ENCODE measurements at places on chromosomes 2 and 18.

- no peaks in the 10 kb centered on the region for H3K27me3 ChIP-seq
- peaks cover 66% of the 10 kb centered on the region for H3K36me3 ChIP-seq
- H3K4me1 ChIP-seq = no peaks in the 10 kb centered on the region
- no peak overlapping the region for H3K4me3 ChIP-seq
- H3K27ac ChIP-seq = no peak overlapping the region
Measured at GRCh38 chr2:189751080-189751658, 11.4 kb downstream of the OSGEPL1 start.

DNA sequence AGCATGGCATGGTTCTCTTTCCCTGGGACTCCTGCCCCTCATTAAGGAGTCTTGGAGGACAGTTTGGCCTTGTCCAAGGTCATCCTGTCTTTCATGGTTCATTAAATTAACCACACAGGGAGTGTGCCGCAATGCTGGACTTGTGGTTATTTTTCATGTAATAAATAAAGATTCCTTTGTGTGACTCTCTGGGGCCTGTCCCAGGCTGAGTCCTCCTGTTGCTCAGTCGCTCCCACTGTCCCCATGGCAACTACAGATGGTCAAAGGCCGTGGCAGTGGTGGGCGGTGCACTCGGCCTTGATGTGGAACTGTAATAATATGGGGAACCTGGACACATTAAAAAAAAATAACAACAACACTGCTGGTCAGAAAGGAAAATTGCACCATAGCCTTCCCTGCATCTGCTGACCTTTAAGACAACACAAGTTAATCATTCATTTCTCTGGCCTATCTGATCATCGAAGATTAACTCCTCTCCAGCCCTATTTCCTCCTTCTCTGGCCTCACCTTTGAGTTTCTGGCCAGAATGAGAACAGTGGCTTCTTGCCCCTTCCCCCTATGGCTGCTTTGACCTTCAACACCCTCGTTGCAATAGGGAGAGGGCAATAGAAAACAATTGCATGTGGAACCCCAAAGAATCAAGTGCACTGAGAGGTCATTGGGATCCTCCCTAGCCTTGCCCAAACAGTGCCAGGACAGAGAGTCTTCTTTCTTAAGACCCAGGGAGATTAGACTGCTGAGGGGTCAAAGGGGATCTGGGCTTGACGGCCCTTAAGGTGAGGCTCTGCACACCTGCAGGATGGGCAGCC is 44.7 kb downstream of the PSD4 start:
- peak; percentile 43 for DNase-seq
- H3K36me3 ChIP-seq = no peaks in the 10 kb centered on the region
- no peaks in the 10 kb centered on the region for H3K27me3 ChIP-seq
- no peak overlapping the region for H3K4me3 ChIP-seq
- H3K4me1 ChIP-seq = no peaks in the 10 kb centered on the region
- H3K27ac ChIP-seq = no peak overlapping the region

DNA sequence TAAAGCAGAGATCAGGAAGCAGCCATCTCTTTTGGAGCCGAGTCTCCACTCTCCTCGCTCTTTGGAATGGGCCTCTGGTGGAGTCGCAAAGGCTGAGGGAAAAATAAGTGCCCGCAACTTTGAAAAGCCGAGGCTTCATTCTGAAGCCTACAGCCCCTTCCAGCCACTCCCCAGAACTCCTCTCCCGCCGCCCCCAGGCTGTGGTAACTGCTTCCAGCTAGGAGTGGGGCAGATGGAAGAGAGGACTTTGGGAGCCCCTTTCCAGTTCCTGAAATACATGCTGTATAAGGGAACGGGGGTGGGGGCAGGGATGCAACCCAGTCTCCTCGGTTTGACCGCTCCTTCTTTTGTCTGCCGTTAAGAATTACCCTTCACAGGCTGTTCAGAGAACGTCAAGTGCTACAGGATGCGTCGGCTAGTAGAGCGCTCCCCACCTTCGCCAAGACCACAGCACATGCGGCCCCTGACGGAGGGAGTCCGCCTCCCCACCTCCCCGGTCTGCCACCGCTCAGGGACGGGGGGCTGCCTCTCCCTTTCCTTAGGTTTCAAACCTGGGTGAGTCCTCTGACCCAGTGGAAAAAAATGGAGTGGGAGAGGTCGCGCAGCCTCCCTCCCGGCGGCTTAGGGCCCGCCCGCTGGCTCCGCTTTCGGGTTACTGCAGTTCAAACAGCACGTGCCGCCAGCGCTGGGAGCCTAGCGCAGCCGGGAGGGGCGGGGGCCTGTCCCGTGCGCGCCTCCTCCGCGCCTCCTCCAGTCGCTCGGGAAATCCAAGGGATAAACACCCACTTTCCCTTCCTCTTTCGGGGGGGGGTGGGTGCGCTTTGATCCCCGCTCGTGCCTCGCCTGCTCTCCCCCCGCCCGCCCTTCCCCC is 4.9 kb downstream of the CYP26B1 start:
- peaks cover 68% of the 10 kb centered on the region for H3K4me1 ChIP-seq
- no peaks in the 10 kb centered on the region for H3K36me3 ChIP-seq
- H3K27me3 ChIP-seq = peaks cover 30% of the 10 kb centered on the region
- peak; percentile 79 for DNase-seq

DNA sequence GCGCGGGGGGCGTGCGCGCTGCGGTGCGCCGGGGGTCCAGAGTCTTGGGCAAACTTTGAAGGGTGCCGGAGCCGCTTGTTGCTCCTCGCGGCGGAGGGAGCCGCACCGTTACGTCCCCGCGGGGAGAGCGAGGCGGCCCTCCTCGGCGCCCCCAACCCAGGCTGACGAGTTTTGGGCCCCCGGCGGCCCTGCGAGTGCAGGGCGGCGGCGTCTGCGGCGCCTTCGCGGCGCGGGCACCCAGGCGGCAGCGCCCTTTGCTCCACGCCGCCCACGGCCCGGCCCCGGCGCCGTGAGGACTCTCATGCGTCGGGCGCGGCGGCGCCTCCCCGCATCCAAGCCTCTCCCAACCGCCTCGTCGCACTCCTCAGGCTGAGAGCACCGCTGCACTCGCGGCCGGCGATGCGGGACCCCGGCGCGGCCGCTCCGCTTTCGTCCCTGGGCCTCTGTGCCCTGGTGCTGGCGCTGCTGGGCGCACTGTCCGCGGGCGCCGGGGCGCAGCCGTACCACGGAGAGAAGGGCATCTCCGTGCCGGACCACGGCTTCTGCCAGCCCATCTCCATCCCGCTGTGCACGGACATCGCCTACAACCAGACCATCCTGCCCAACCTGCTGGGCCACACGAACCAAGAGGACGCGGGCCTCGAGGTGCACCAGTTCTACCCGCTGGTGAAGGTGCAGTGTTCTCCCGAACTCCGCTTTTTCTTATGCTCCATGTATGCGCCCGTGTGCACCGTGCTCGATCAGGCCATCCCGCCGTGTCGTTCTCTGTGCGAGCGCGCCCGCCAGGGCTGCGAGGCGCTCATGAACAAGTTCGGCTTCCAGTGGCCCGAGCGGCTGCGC is 814 bp downstream of the FZD7 start:
- peaks cover 26% of the 10 kb centered on the region for H3K4me1 ChIP-seq
- peak overlapping the region; percentile 81 for H3K4me3 ChIP-seq
- peak overlapping the region; percentile 99 for H3K27ac ChIP-seq
- DNase-seq = peak; percentile 27

GRCh38 chr18:50231621-50232020 is 34.7 kb downstream of the CFAP53 start:
- H3K36me3 ChIP-seq = no peaks in the 10 kb centered on the region
- H3K27me3 ChIP-seq = no peaks in the 10 kb centered on the region
- H3K4me3 ChIP-seq = no peak overlapping the region
- no peak for DNase-seq

DNA sequence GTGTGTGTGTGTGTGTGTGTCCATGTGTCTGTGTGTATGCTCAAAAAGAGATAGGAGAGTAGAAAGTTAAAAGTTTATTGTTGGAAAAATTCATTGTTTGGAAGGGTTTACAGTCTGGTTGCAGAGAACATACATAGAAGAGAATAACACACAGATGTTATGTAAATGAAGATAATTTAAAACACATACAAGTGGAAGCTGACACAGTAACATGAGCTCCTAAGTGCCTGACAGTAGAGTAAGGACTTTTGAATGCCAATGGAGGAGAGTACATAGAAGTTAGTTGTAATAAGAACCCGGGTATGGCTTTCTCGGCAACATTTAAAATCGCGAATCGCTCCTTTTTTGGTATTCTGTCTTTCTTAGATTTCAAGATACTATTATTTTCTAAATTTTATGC is 137.0 kb upstream of the FANCL start:
- no peak for DNase-seq
- no peaks in the 10 kb centered on the region for H3K4me1 ChIP-seq
- no peak overlapping the region for H3K4me3 ChIP-seq
- no peaks in the 10 kb centered on the region for H3K36me3 ChIP-seq
- no peak overlapping the region for H3K27ac ChIP-seq

GRCh38 chr18:55497825-55498403 is 90.1 kb downstream of the TCF4 start:
- no peaks in the 10 kb centered on the region for H3K27me3 ChIP-seq
- DNase-seq = no peak
- H3K4me3 ChIP-seq = no peak overlapping the region
- H3K36me3 ChIP-seq = no peaks in the 10 kb centered on the region
- H3K4me1 ChIP-seq = no peaks in the 10 kb centered on the region

DNA sequence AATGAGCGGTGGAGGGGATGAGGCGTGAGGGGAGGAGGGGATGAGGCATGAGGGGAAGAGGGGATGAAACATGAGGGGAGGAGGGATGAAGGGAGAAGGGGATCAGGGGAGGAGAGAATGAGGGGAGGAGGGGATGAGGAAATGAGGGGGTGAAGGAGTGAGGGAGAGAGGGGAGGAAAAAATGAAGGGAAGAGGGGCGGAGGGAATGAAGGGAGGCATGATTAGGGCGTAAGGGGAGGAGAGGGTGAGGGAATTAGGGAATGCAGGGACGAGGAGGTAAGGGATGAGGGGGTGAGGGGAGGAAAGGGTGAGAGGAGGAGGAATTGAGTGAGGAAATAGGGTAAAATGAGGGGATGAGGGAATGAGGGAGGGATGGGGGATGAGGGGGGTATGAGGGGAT is 40.5 kb downstream of the AQP12A start:
- no peaks in the 10 kb centered on the region for H3K4me1 ChIP-seq
- H3K27me3 ChIP-seq = peaks cover 64% of the 10 kb centered on the region
- H3K4me3 ChIP-seq = no peak overlapping the region
- no peak for DNase-seq
- H3K36me3 ChIP-seq = no peaks in the 10 kb centered on the region

GRCh38 chr18:22723773-22724172 is 209.4 kb upstream of the RBBP8 start:
- no peak for DNase-seq
- H3K27ac ChIP-seq = no peak overlapping the region
- H3K4me1 ChIP-seq = no peaks in the 10 kb centered on the region
- H3K4me3 ChIP-seq = no peak overlapping the region
- no peaks in the 10 kb centered on the region for H3K27me3 ChIP-seq

- no peak overlapping the region for H3K27ac ChIP-seq
- H3K4me1 ChIP-seq = no peaks in the 10 kb centered on the region
- no peak overlapping the region for H3K4me3 ChIP-seq
- H3K27me3 ChIP-seq = no peaks in the 10 kb centered on the region
- H3K36me3 ChIP-seq = no peaks in the 10 kb centered on the region
- DNase-seq = no peak
Measured at GRCh38 chr2:111054791-111055691, 65.7 kb upstream of the BCL2L11 start.

DNA sequence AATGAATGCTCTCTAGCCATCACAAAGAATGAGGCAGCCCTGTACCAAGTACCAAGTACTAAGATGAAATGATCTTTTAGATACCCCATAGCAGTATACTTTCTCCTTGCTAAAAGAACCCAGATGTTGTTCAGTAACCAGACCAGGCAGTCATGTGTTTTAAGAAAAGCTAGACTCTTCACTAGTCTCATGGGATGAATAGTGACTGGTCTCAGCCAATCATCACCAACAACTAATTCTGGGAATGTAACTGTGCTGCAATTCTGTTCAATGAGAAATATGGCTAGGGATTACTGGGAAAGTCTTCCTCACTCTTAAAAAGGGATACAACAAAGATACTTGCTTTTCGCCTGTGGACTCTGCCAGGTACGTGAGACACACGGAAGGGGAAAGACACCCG is 29.5 kb downstream of the MBOAT2 start:
- no peak for DNase-seq
- H3K4me1 ChIP-seq = no peaks in the 10 kb centered on the region
- no peak overlapping the region for H3K4me3 ChIP-seq
- H3K27ac ChIP-seq = no peak overlapping the region
- H3K36me3 ChIP-seq = no peaks in the 10 kb centered on the region

- peaks cover 14% of the 10 kb centered on the region for H3K27me3 ChIP-seq
- no peaks in the 10 kb centered on the region for H3K4me1 ChIP-seq
Measured at GRCh38 chr2:234363011-234363487, 133.8 kb downstream of the ARL4C start.

GRCh38 chr2:219109471-219109870 is 48.8 kb upstream of the IHH start:
- H3K4me1 ChIP-seq = no peaks in the 10 kb centered on the region
- H3K36me3 ChIP-seq = no peaks in the 10 kb centered on the region
- no peak overlapping the region for H3K4me3 ChIP-seq
- H3K27me3 ChIP-seq = no peaks in the 10 kb centered on the region
- H3K27ac ChIP-seq = no peak overlapping the region

- H3K27me3 ChIP-seq = no peaks in the 10 kb centered on the region
- no peak overlapping the region for H3K27ac ChIP-seq
- no peak for DNase-seq
- H3K4me1 ChIP-seq = no peaks in the 10 kb centered on the region
- H3K36me3 ChIP-seq = no peaks in the 10 kb centered on the region
- no peak overlapping the region for H3K4me3 ChIP-seq
Measured at GRCh38 chr2:118697781-118698180, 149.7 kb downstream of the EN1 start.

GRCh38 chr18:35519148-35519899 is 21.6 kb upstream of the INO80C start:
- DNase-seq = no peak
- H3K27me3 ChIP-seq = no peaks in the 10 kb centered on the region
- H3K4me3 ChIP-seq = no peak overlapping the region
- no peaks in the 10 kb centered on the region for H3K36me3 ChIP-seq

GRCh38 chr2:68448671-68449653 is 18.1 kb downstream of the FBXO48 start:
- DNase-seq = no peak
- H3K36me3 ChIP-seq = no peaks in the 10 kb centered on the region
- no peak overlapping the region for H3K27ac ChIP-seq
- no peak overlapping the region for H3K4me3 ChIP-seq
- no peaks in the 10 kb centered on the region for H3K27me3 ChIP-seq
- H3K4me1 ChIP-seq = no peaks in the 10 kb centered on the region

- H3K4me3 ChIP-seq = no peak overlapping the region
- no peaks in the 10 kb centered on the region for H3K36me3 ChIP-seq
- H3K27ac ChIP-seq = no peak overlapping the region
- H3K4me1 ChIP-seq = no peaks in the 10 kb centered on the region
- H3K27me3 ChIP-seq = no peaks in the 10 kb centered on the region
Measured at GRCh38 chr2:146041274-146041910, 1521.5 kb upstream of the ZEB2 start.

DNA sequence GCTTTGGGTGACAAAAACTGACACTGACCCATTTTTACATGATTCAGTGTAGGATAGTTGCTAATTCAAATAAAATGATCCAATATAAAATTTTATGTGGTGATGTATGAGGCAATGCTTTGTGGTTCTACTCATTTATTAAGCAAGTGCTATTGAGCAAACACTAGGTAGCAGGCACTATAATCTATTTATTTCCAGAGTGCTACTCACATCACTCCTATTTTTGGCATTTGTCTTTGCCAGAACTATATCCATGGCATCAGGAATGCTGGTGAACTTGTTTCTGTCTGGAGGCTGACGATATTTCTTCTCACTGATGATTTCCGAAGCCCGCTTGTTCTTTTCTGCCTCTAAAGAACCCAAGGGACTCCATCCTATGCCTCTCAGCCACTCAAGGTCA is 84.3 kb downstream of the NEB start:
- DNase-seq = no peak
- H3K27me3 ChIP-seq = no peaks in the 10 kb centered on the region
- H3K27ac ChIP-seq = no peak overlapping the region
- no peak overlapping the region for H3K4me3 ChIP-seq
- no peaks in the 10 kb centered on the region for H3K36me3 ChIP-seq
- H3K4me1 ChIP-seq = no peaks in the 10 kb centered on the region
